ENCODE measurements at places on chromosomes 4 and X.
A peak's percentile ranks its signal among the peaks of the same experiment; 100 is the strongest.

DNA sequence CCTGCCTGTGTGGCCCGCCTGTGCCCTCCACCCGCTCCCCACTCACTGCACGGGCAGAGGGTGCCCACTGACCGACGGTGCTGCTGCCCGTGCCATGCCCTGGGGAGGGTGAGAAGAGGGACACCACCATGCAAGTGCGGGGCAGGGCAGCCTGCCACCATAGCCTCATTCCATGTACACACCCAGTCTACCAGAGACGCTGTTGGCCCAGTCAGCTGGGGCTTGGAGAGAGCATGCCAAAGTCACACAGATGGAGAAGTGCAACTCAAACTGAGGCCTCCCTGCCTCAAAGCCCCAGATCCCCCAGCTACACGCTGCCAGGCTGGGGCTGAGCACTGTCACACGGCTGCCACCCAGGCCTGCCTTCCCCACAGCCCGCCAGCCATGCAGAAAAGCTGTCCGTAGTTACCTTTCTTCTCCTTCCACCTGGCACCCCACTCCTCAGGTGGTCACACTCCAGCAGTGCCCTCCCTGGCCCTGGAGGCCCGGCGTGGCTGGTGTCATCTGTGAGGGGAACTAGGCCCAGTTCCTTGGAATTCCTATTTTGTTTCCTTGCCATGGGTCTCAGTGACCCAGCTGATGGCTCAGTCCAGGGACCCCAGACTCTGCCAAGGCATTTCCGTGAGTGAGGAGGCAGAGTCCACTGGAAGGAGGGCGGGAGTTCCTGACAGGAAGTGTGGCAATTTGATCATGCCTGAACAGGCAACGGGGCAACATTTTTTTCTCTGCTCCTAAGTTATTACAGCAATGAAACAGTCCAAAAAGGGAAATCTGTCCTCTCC is at the start of gene SLC2A9:
TSS of gene SLC2A9 (minus strand) at position 627 of the 782 bp plus-strand sequence. CDS start at position 559, 68 bp downstream.
- DNase-seq = no peak

DNA sequence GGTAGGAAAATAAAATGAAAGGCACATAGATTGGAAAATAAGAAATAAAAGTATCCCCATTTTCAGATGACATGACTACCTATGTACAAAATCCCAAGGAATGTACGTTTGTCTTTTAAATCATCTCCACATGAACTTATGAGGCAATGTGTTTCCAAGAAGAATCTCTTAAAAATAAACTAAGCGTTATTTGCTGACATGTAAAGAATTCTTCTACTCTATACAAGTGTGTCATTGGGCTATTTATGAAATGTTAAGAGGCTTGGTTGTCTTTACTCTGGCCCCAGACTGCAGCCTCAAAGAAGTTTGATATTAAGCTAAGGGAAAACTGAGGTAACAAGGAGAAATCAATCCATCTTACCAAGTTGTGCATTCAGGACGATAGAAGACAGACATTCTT is 17.1 kb downstream of the BEX3 start:
- no peak for DNase-seq

DNA sequence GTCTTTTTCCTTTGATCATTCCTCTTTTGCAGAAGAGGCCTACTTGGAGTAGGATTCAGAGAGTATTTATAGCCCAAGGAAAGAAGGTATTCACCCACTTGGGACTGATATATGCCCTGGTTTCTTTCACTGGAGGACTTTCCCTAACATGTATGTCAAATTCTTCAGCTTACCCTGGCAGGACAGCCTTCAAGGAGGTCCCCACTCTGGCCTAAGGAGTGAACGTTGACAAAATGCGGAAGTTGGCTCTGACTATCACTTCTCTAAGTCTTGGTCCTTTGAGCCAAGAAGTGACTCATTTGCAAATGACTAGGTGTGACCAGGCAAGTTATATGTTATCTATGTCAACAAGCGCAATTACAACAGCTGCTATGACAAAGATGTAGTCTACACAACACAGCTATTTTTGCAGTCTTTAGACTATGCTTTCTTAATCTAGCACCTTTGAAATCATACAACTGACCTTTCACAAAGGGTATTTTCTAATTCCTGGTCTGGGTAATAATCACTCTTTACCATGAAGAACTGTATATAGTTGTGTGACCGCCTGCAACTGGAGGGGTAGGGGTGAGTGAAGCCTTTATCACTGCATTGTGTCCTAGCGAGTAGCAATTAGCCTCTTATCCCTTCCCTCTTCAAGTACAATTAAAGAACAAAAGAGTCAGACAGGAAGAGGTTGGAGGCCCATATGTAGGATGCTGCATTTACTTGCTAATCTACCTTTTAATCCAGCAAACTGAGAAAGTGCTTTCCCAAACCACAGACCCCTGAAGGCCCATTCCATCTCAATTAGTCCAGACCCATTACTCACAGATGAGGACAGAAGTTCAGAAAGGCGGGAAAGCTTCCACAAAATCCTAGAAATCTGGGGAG is 50.1 kb downstream of the RASGEF1B start:
- DNase-seq = peak; percentile 36

DNA sequence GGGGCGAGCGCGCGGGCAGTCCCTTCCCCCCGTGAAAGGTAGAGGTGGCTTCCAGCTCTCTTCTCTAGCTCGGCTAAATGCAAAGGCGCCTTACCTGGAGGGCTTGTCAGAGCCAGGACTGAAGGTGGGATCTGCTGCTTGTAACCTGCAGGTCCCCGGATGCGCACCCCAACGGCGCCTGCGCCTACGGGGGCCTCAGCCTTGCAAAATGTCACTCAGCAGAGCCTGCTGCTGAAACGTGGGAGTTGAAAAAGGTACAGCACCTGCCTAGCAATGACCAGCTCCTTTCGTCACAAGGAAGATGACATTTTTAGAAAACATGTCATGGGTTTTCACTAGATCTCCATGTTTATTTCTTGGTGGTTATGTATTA is 583 bp downstream of the ABHD18 start:
- peak; percentile 44 for DNase-seq

DNA sequence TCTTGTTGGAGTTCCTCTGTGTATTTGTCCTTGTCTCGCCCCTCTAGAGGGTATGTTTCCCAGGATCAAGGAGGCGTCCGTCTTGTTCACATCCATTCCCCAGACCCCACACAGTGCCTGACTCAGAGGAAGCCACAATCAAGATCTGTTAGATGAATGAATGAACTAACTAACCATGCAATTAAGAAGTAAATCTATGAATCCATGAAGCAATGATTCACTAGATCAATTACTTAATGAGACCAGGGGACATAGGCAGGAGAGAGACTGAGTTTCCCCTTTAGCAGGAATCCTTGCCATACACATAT is 11.9 kb downstream of the BLOC1S4 start:
- DNase-seq = no peak

GRCh38 chrX:55006827-55007621 is 6.9 kb downstream of the APEX2 start:
- DNase-seq = no peak

DNA sequence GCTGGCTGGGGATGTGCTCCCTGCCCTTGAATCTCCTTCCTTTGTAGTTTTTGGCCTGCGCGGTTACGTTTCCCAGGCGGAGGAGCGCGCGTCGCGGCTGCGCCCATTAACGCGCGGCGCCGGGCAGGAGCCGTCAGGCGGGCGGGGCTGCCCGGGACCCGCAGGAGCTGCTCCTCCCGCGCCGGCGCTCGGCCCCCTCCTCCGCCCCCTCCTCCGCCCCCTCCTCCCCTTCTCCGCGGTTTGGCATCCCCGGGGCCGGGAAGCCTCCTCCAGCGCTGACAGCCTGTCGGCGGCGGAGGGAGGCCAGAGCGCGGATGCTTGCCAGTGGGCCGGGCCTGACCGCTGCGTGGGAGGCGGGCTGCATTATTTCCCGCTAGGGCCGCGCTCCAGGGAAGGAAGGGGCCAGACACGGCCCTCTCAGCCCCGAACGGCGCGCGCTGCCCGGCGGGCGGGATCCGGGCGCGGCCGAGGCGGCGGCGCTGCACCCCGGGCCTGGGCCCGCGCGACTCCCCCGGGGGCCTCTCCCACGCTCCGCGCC is at the start of gene DCLK2:
TSS of gene DCLK2 (plus strand) at position 405 of the 538 bp plus-strand sequence. CDS start 583 bp downstream, outside the sequence.
- DNase-seq = peak; percentile 13

DNA sequence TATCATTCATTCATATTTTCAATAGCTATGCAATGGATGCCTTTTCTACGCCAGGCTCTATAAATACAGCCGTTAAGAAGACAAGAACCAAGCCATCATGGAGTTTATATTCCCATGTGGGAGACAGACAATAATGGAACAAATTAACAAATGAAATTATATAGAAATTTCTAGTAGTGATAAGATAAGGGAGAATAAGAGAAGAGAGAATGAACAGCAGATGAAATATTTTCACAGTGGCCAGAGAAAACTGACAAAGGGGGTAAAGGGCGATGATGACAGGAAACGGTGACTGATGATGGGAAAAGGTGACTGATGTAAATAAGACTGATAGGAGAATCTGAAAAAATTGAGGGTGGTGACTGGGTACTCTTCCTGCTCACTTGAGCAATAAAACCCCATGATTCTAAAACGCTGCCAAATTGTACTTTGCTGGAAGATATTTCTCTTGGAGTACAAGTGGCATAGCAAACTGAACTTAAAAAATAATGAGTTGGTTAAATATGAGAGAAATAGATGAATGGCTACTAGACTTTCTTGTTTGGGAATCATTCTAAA is 13.2 kb downstream of the RNF150 start:
- DNase-seq = no peak

- no peak for DNase-seq
These were observed 12.3 kb downstream of the CLDN2 start for GRCh38 chrX:106932492-106932923.

- no peak for DNase-seq
These were observed 301.9 kb downstream of the BMPR1B start for GRCh38 chr4:95059663-95060062.

- DNase-seq = no peak
These were observed 17.4 kb downstream of the CCNG2 start for GRCh38 chr4:77174426-77174825.

- no peak for DNase-seq
These were observed 175.3 kb downstream of the QDPR start for GRCh38 chr4:17336524-17336961.

DNA sequence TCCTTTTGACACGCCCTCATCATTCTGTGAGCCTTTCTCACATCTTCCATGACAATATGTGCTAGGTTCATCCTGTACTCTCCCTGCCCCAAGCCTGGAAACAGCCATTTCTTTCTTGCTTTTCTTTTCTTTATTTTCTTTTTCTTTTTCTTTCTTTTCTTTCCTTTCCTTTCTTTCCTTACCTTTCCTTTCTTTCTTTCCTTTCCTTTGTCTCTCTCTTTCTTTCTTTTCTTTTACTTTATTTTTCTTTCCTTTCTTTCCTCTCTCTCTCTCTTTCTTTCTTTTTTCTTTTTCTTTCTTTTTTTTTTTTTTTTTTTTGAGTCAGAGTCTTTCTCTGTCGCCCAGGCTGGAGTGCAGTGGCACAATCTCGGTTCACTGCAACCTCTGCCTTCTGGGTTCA is 14.6 kb downstream of the PPP1R3F start:
- DNase-seq = no peak

DNA sequence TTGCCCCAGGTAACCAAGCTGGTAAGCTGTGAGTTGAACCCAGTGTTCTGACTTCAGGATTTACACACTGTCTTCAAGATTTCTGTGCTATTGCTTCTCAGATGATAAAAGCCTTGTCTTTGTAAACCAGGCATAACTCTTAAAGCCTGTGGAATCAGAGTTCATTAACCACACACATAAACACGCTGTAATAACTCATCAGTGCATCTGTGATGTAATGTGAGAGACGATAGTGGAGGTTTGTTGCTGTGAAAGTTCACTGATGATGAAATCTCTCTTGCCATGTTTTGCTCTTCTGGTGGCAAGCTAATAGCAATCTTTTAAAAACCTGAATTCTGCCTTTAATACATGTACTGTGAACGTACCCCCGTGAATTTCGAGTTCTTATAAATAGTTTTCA is 41.5 kb downstream of the CLCN4 start:
- DNase-seq = no peak

DNA sequence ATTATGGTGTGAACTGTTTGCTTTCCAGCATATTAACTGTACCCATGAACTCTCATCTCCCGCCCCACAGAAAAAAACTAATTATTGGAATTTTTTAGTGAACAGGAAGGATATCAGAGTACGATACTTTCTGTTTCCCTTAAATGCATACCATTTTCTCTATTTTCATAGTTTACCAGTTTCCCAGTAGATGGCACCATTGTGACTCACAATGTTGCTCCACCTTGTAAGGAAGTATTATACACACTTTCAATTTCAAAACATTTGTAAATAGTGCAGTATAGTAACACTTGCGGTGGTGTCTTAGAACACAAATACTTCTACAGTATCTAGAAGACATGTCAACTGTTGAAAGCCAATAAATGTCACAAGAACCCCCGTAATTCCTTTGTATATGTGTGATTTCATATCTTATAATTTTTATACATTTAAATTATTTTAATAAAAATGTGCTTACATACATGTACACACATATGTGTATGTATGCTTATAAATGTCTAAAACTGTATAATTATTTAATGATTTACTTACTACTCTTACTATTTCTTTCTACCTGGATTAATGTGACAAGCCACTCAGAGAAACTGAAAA is 167.3 kb downstream of the SLIT2 start:
- no peak for DNase-seq
